ENCODE measurements at places on chromosomes 1 and 21. TPM values are rescaled to one million over a fixed set of nuclear protein-coding genes. Genes with fewer than 3 reads are reported as not detected.

The S100A7A gene
- not detected for total RNA-seq

The ACOT11 gene
- 8.9 TPM for total RNA-seq

The MAEL gene
- total RNA-seq: not detected

The HUNK gene
- total RNA-seq: 1.3 TPM

The RPTN gene
- not detected for total RNA-seq

The TMEM52 gene
- total RNA-seq: not detected

The TLR5 gene
- total RNA-seq: 13.9 TPM

The SPATA6 gene
- 9.4 TPM for total RNA-seq

The EPHB2 gene
- total RNA-seq: 6.8 TPM

The CENPS gene
- total RNA-seq: 17.3 TPM

The FCMR gene
- 13.6 TPM for total RNA-seq

The TMPRSS3 gene
- total RNA-seq: 4.7 TPM

The RBBP4 gene
- 72.8 TPM for total RNA-seq

The CRABP2 gene
- 5.8 TPM for total RNA-seq

The NEK2 gene
- total RNA-seq: 1.2 TPM

The PGLYRP4 gene
- not detected for total RNA-seq

The CFHR5 gene
- total RNA-seq: not detected

The CASQ2 gene
- total RNA-seq: 1.6 TPM

The FCGR3B gene
- total RNA-seq: 26.7 TPM

The PLA2G2A gene
- 136 TPM for total RNA-seq

The REG4 gene
- total RNA-seq: not detected

The AGRN gene
- total RNA-seq: 236 TPM

The ARHGEF10L gene
- 48.6 TPM for total RNA-seq

The CYYR1 gene
- 12.4 TPM for total RNA-seq

The MMEL1 gene
- total RNA-seq: 5.5 TPM

The HP1BP3 gene
- 218 TPM for total RNA-seq

The ZYG11B gene
- total RNA-seq: 33.2 TPM

The VASH2 gene
- total RNA-seq: 3.1 TPM

The IGSF5 gene
- not detected for total RNA-seq

The LRRC3 gene
- total RNA-seq: 11.5 TPM

The CBR3 gene
- 7.5 TPM for total RNA-seq

The SPRR2B gene
- not detected for total RNA-seq

The PCAT6 gene
- 0.86 TPM for total RNA-seq

The SLC1A7 gene
- total RNA-seq: 1.1 TPM

The TRIM67 gene
- not detected for total RNA-seq

The TNFRSF14 gene
- 92.0 TPM for total RNA-seq

The TLCD4 gene
- 1.8 TPM for total RNA-seq

The SLC6A17 gene
- total RNA-seq: not detected

The ZNF695 gene
- total RNA-seq: 0.26 TPM

The KCNJ6 gene
- not detected for total RNA-seq

The PCP4 gene
- 0.66 TPM for total RNA-seq
